B cell (primary cell): ENCODE measurements at places on chromosomes 11 and 22. TPM values are rescaled to one million over a fixed set of nuclear protein-coding genes. Genes with fewer than 3 reads are reported as not detected.

GRCh38 chr11:3367221-3367620 lies 11.7 kb downstream of the ZNF195 start:
- no peak overlapping the region for H3K27ac ChIP-seq
- no peaks in the 10 kb centered on the region for H3K4me1 ChIP-seq
- peaks cover 90% of the 10 kb centered on the region for H3K36me3 ChIP-seq

DNA sequence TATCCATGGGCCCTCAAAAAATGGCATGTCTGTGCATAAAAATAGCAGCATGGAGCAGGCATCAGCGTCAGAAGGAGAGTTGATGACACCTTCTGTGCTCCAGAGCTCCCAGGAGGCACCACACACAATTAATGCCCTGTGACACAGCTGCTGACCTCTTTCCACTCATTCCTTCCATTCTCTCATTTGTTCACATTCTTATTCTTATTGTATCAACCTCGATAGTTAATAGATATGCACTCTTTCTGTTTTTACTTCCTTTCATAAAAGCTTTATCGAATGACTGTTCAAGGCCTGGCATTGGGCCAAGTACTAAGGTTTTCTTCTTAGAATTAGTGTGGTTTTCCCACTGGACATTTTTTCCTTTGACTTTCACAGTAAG lies 266.0 kb upstream of the MTNR1B start:
- DNase-seq = no peak
- H3K36me3 ChIP-seq = no peaks in the 10 kb centered on the region
- H3K4me3 ChIP-seq = no peak overlapping the region
- H3K27ac ChIP-seq = no peak overlapping the region
- no peaks in the 10 kb centered on the region for H3K27me3 ChIP-seq

The SYCE3 gene
- polyA plus RNA-seq = not detected in 2 replicates

DNA sequence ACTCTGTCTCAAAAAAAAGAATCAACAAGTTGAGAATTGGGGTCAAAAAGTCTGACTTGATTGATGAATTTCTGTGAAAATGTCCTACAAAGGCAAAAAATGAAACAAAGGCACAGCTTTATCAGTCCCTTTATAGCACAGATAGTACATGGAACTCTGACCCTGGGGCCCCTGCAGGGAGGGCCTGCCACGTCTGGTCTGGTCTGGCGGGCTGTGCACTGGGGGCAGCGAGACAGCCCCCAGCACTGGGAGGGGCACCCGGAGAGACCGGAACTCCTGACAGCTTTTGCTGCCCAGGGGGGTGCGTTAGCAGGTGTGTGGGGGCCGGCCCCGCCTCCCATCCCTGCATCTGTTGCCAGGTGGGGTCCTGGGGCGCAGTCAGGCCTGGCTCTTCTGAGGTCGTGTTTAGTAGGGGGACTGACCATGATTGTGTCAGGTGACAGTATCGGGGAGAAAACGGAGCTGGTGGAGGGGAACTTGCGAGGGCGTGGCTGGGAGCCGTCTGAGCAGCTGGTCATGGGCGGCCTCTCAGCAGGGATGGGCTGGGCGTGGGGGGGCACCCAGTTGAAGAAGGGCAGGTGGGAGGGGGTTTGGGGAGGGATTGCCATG lies 51.7 kb downstream of the GRAMD4 start:
- DNase-seq = peak; percentile 33
- H3K4me3 ChIP-seq = no peak overlapping the region
- no peak overlapping the region for H3K27ac ChIP-seq

DNA sequence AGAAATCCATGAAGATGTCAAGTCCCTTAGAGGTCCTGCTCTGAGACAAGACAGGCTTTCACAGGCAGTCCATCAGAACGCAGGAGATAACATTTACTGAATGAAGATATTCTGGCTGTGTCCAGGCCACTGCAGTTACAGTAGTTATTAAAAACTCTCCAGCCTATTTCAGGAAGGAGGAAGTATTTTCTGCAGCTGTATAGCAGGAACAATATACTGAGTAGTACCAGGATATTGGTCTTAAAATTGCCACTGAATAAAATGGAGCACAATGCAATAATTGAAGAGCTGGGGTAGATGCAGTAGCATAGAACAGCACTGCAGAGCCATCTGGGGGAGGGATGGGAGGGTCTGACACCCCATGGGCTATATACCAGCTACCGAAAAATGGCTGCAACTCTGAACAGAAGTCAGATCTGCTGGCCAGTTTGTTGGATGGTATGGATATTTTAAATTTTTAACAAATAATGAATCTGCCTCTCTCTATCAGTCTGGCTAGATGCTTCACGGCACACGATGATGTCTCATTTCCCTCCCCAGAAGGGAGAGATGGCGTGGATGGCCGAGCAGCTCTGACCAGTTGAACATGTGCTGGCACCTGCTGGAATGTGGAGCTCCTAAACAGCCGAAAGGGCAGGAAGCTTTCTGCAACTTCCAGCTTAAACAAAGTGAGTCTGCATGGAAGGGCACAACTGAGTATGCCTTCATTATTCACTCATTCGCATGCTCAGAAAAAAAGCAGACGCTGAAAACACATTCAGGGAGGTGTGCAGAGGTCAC lies 342.1 kb upstream of the SYN3 start:
- H3K36me3 ChIP-seq = peaks cover 6% of the 10 kb centered on the region
- H3K4me1 ChIP-seq = no peaks in the 10 kb centered on the region
- no peaks in the 10 kb centered on the region for H3K27me3 ChIP-seq
- no peak for DNase-seq

DNA sequence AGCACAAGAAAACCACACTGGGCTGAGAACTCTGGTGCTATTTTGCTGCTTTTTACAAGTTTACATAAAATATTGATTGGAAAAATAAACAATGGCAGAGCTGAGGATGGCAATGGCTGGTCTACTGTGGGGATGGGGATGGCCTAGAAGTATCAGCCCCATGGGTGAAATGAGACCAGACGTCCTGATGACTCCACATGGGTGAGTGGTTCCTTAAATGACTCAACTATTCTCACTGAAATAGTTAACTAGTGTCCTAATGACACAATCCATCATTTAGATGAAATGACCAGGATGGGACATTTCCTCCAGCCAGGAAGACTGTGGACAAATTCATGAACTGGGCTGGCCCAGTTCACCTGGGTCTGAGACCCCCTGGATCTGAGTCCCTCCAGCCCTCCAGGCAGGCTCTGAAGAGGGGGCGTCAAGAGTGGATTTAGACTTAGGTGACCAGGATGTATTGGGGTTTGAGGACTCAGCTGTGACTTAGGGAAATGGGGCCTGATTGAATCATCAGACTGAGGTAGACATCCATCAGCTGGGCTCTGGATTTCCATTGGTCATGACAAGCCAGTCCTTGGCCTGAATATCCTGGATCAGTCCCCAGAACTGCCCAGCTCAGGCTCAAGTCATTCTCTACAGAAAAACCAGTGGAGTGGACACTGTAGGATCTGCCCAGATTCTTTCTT lies 98.2 kb upstream of the IGLL5 start:
- H3K27me3 ChIP-seq = peaks cover 3% of the 10 kb centered on the region
- H3K36me3 ChIP-seq = no peaks in the 10 kb centered on the region
- H3K27ac ChIP-seq = no peak overlapping the region
- no peak for DNase-seq

GRCh38 chr11:108766596-108767173 lies 101.8 kb downstream of the DDX10 start:
- H3K27ac ChIP-seq = no peak overlapping the region
- no peaks in the 10 kb centered on the region for H3K36me3 ChIP-seq
- no peaks in the 10 kb centered on the region for H3K27me3 ChIP-seq
- H3K4me3 ChIP-seq = no peak overlapping the region
- no peak for DNase-seq
- H3K4me1 ChIP-seq = no peaks in the 10 kb centered on the region

- peaks cover 58% of the 10 kb centered on the region for H3K27me3 ChIP-seq
- H3K4me3 ChIP-seq = peak within 1 kb of the TSS; percentile 47
- DNase-seq = no peak
- H3K27ac ChIP-seq = no peak within 1 kb of the TSS
- no peaks in the 10 kb centered on the region for H3K36me3 ChIP-seq
- peaks cover 24% of the 10 kb centered on the region for H3K4me1 ChIP-seq
Measured at GRCh38 chr22:35540595-35541253, at the start of gene RASD2. TSS of gene RASD2 (plus strand) at chr22:35540831. CDS start at chr22:35546810, 5,979 bp downstream.

DNA sequence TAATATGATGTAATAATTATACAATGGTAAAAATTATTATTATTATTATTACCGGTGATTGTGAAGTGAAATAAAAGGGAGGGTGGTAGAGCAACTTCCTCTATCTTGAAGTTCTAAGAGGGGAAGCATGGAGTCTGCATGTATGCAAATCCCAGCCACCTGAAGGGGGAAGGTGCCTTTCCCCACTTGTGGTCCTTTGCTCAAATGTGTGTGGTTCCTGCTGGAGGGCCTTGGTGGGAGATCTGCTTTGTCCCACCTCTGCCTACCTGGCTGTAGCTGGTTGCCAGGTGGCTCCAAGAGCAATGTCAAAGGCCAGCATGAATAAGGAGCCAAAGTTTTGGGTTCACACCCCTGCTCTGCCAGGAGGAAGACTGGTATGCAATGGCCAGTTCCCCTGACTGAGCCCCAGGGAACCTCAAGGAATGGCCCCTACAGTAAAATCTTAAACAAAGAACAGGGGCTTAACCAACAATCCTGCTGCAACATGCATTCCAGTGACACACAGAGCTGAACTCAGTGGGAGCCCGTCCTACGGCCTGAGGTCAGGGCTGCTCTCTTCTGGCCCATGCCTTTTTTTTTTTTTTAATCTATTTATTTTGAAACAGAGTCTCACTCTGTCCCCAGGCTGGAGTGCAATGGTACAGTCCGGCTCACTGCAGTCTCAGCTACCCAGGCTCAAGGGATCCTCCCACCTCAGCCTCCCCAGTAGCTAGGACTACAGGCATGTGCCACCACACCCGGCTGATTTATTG lies 8.5 kb downstream of the TMEM132A start:
- no peak overlapping the region for H3K4me3 ChIP-seq
- peak overlapping the region; percentile 72 for H3K27ac ChIP-seq
- peaks cover 26% of the 10 kb centered on the region for H3K4me1 ChIP-seq
- peaks cover 4% of the 10 kb centered on the region for H3K36me3 ChIP-seq
- no peaks in the 10 kb centered on the region for H3K27me3 ChIP-seq

DNA sequence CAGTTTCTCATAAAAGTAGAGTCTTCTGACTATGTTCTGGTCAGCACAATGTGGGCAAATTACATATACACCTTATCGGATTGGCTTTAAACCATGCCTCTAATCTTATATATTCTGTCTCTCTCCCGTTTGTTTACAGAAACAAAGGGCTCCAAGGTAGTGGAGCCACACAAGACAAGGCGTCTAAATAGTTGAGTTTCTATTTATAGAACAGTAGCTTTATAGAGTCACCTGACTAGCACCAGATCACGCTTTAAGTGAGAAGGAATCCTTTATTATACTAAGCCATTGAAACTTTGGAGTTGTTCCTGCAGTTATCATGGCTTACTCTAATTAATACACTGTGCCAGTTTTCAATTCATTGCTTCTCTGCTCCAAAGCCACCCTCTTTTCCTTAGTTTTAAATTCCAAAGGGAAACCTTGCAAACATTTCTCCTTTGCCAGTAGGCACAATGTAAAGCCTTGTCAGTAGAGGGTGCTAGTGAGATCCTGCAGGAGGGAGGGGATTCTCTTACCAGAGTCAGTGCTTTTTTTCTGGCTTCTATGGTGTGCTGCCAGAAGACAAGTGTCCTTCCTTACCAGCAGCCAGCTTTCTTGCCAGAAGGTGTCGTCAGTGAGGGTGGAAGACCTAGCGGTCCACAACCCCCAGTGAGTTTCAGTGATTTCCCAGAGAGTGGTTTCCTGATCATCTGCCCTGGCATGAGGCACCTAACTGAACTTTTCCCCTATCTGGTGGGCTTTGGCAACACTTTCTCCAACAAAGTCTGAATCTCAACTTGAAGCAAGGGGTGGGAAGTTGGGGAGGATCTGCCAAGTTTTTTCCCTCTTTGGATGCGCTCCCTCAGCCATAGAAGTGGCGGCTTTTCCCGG lies 71.7 kb downstream of the RAB38 start:
- H3K27ac ChIP-seq = no peak overlapping the region
- no peaks in the 10 kb centered on the region for H3K4me1 ChIP-seq
- H3K4me3 ChIP-seq = no peak overlapping the region
- DNase-seq = peak; percentile 7

The ANO3 gene
- polyA plus RNA-seq = not detected in 2 replicates

- H3K27me3 ChIP-seq = no peaks in the 10 kb centered on the region
- no peaks in the 10 kb centered on the region for H3K36me3 ChIP-seq
- DNase-seq = no peak
Measured at GRCh38 chr22:27108425-27109114, 451.2 kb downstream of the MIAT start.

DNA sequence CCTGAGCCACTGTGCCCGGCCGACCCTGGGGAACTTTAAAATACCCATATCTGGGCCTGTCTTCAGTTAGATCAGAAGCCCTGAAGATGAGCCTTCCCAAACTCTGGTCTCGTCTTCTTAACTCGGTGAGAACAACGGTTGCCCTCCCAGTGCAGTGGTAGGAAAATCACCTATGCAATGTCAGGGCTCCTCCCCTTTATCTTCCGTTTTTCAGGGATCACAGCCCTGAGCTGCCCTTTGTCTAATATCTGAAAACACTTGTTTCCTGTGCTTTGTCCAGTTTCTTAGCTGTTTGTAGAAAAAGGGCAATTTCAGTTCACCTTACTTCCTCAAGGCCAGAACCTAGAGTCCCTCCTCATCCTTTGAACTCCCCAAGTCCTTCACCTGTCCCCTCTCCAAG lies 9.4 kb downstream of the DRAP1 start:
- H3K4me3 ChIP-seq = no peak overlapping the region
- H3K4me1 ChIP-seq = peaks cover 20% of the 10 kb centered on the region
- H3K36me3 ChIP-seq = no peaks in the 10 kb centered on the region
- H3K27ac ChIP-seq = peak overlapping the region; percentile 79

- no peaks in the 10 kb centered on the region for H3K36me3 ChIP-seq
- H3K27me3 ChIP-seq = no peaks in the 10 kb centered on the region
- H3K4me3 ChIP-seq = no peak overlapping the region
- DNase-seq = no peak
- H3K27ac ChIP-seq = no peak overlapping the region
Measured at GRCh38 chr11:88813233-88813915, 252.4 kb downstream of the GRM5 start.

- H3K27ac ChIP-seq = peak overlapping the region; percentile 90
- no peaks in the 10 kb centered on the region for H3K27me3 ChIP-seq
- no peak for DNase-seq
- H3K4me1 ChIP-seq = peaks cover 97% of the 10 kb centered on the region
Measured at GRCh38 chr11:128467610-128468041, 119.7 kb downstream of the ETS1 start.

GRCh38 chr11:35289821-35290220 lies 129.5 kb downstream of the SLC1A2 start:
- DNase-seq = no peak
- H3K36me3 ChIP-seq = no peaks in the 10 kb centered on the region
- H3K4me1 ChIP-seq = no peaks in the 10 kb centered on the region
- no peak overlapping the region for H3K27ac ChIP-seq
- no peaks in the 10 kb centered on the region for H3K27me3 ChIP-seq

The SERPIND1 gene
- not detected in 2 replicates for polyA plus RNA-seq
